Activated naive CD8-positive, alpha-beta T cell treated with anti-CD3 and anti-CD28 coated beads, Interleukin-2, amount 10 ng/mL, durations not matched to agents 7 days and 5 days (primary cell): ENCODE measurements at places on chromosomes 5 and 9. TPM values are rescaled to one million over a fixed set of nuclear protein-coding genes. Genes with fewer than 3 reads are reported as not detected.

Gene CER1
- not detected for total RNA-seq

Gene PCDHGB7
- 0.11 TPM for total RNA-seq

Gene GABRP
- total RNA-seq: not detected

Gene RGS3
- 63.2 TPM for total RNA-seq

Gene KIF27
- total RNA-seq: 3.4 TPM

Gene DNAH5
- not detected for total RNA-seq

Gene IL13
- total RNA-seq: 0.30 TPM

Gene MTX3
- total RNA-seq: 17.2 TPM

Gene RPP25L
- 27.2 TPM for total RNA-seq

Gene AMBP
- not detected for total RNA-seq

Gene SHOC1
- total RNA-seq: not detected

Gene BTNL3
- total RNA-seq: not detected

Gene SLC27A6
- not detected for total RNA-seq

Gene FAM221B
- total RNA-seq: not detected

Gene IL31RA
- not detected for total RNA-seq

Gene IFNA6
- total RNA-seq: not detected

Gene GRXCR2
- total RNA-seq: not detected

Gene CCDC112
- total RNA-seq: 2.2 TPM

Gene ENTREP1
- total RNA-seq: not detected

Gene FUT7
- total RNA-seq: 0.39 TPM

Gene MARCOL
- total RNA-seq: not detected

Gene GLRA1
- not detected for total RNA-seq

Gene EFNA5
- not detected for total RNA-seq

Gene TTC39B
- total RNA-seq: 33.6 TPM

Gene GABRB2
- total RNA-seq: not detected

Gene FIBCD1
- total RNA-seq: not detected

Gene SLCO6A1
- total RNA-seq: not detected

Gene OR1L8
- not detected for total RNA-seq

Gene KLF4
- total RNA-seq: 1.1 TPM

Gene STRBP
- 31.0 TPM for total RNA-seq

Gene FAM153A
- total RNA-seq: 41.7 TPM

Gene MAP1B
- total RNA-seq: not detected

Gene TRPM6
- total RNA-seq: not detected

Gene IFNA13
- total RNA-seq: not detected

Gene NOXA1
- 3.7 TPM for total RNA-seq

Gene PCDHGB6
- total RNA-seq: 0.11 TPM

Gene KIAA1958
- total RNA-seq: 15.0 TPM

Gene TRIM7
- total RNA-seq: 2.6 TPM

Gene PCDHGA7
- total RNA-seq: 0.26 TPM

Gene PCDHA3
- total RNA-seq: not detected

Gene PCDHAC2
- total RNA-seq: not detected

Gene MFAP3
- 26.0 TPM for total RNA-seq

Gene EDIL3
- not detected for total RNA-seq
